ENCODE measurements at places on chromosomes 2 and 18. TPM values are rescaled to one million over a fixed set of nuclear protein-coding genes. Genes with fewer than 3 reads are reported as not detected.

DNA sequence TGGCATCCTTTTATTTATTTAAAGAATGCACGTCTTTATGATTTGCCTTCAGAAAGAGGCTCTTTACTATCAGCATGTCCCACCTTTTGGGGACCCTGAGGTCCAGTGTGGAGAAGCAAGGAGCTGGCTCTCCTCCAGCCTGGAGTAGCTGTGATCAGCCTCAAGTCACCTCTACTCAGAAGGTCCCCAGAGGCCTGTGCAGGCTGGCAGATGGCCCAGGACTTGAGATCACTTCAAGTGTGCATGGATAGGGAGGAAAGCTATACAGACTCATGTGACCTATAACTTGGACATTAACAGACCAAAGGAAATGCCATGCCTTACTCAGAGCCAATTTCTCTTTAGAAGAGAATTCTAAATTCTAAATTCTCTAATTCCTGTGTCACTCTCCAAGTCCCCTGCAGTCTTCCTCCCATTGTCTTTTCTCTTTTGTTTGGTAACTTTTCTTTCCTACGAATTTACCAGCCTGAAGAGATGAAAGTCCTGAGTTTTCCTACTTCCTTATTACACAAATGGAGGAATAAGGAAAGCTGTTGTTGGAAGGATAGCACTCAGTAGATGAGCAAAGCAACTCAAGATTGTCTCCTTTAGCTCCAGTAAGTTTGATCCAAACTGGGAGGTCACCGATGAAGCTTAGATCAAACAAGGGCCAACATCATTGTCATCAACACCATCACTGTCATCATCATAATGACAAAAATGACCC is 163.9 kb downstream of the GFPT1 start:
- peak; percentile 43 for DNase-seq

CREG2 gene
- 0.12 TPM for total RNA-seq

GRCh38 chr2:157946919-157947557 is 70.9 kb upstream of the ACVR1 start:
- DNase-seq: no peak

- no peak for DNase-seq
These were observed 22.7 kb upstream of the NFATC1 start for GRCh38 chr18:79372991-79373390.

SGPP2 gene
- 74.9 TPM for total RNA-seq

Data from left colon (tissue), 2 donors.